ENCODE measurements at places on chromosomes 6 and 20.

- DNase-seq, result no peak
Observed at GRCh38 chr6:25925876-25926275, 4.6 kb downstream of the SLC17A2 start.

GRCh38 chr6:155310596-155310995 lies 3.7 kb downstream of the TFB1M start:
- no peak for DNase-seq

DNA sequence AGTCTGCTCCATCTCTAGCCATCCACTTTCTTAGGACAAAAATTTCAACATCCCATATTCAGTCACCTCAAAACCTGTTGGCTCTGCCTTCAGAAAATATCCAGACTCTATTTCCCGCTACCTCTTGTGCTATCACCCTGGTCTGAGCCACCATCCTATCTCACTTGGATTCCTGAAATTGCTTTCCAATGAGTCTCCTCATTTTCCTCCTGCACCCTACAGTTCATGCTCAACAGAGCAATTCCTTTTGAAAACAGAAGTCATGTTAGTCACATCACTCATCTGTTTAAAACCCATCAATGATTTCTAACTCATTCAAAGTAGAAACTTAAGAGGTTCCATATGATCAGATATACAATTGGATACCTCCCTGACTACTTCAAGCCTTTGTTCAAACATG lies 229.9 kb downstream of the ADGRG6 start:
- no peak for DNase-seq

- peak; percentile 49 for DNase-seq
Observed at GRCh38 chr6:29631860-29632731, 887 bp downstream of the GABBR1 start.

DNA sequence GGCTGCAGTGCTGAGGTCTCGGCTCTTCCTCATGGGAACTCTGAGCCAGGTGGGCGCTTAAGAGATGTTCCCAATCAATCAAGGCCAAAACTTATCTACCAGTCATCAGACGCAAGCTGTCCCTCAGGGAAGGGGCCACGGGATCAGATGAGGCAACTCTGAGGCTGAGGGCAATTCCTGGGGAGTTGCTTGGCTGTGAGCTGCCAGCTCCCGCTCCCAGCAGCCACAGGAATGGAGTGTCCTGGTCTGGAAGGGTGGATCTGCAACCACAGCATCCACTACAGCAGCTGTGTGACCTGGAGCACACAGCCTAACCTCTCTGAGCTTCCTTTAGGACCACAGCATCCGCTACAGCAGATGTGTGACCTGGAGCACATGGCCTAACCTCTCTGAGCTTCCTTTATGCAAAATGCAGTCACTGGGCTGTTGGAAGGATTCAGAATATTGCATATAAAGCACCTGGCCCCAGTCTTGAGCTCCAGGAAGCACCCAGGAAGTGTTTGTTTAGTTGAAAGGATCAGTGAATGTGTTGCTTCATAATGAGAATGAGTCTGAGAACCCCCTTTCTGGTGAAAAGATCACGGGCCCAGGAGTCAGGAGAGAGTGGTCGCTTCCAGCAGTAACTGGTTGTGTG lies 60.9 kb downstream of the TFAP2C start:
- no peak for DNase-seq

DNA sequence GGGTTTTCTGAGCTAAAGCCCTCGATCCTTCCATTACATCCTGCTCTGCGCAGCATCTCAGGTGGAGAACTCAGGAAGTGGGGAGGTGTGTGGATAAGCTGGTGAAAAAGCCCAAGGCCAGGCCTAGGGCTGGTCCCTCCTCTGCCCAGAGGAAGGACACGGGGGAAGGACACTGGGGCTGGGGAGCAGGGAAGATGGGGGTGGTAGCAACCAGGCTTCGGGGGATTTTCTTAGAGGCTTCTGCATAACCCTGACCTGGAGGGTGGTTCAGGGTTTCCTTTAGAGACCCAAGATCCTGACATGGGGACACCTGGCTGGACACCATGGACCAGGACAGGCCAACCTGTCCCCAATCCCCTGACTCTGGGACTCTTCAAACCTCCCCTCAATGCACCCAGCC lies 37.9 kb downstream of the SUN5 start:
- no peak for DNase-seq

- DNase-seq, result peak; percentile 73
Observed at GRCh38 chr6:331622-332521, 39.6 kb downstream of the DUSP22 start.

Measured in GM06990 (cell line).